ENCODE measurements at places on chromosomes 3 and 15. TPM values are rescaled to one million over a fixed set of nuclear protein-coding genes. Genes with fewer than 3 reads are reported as not detected.
A peak's percentile ranks its signal among the peaks of the same experiment; 100 is the strongest.

RETNLB gene
- total RNA-seq: not detected

KBTBD8 gene
- 3.8 TPM for total RNA-seq

TRANK1 gene
- total RNA-seq: 29.8 TPM

GADL1 gene
- not detected for total RNA-seq

CCDC39 gene
- total RNA-seq: not detected

DZIP1L gene
- total RNA-seq: 42.3 TPM

GOLGA8J gene
- total RNA-seq: 0.29 TPM

KCNMB2 gene
- 1.1 TPM for total RNA-seq

DNA sequence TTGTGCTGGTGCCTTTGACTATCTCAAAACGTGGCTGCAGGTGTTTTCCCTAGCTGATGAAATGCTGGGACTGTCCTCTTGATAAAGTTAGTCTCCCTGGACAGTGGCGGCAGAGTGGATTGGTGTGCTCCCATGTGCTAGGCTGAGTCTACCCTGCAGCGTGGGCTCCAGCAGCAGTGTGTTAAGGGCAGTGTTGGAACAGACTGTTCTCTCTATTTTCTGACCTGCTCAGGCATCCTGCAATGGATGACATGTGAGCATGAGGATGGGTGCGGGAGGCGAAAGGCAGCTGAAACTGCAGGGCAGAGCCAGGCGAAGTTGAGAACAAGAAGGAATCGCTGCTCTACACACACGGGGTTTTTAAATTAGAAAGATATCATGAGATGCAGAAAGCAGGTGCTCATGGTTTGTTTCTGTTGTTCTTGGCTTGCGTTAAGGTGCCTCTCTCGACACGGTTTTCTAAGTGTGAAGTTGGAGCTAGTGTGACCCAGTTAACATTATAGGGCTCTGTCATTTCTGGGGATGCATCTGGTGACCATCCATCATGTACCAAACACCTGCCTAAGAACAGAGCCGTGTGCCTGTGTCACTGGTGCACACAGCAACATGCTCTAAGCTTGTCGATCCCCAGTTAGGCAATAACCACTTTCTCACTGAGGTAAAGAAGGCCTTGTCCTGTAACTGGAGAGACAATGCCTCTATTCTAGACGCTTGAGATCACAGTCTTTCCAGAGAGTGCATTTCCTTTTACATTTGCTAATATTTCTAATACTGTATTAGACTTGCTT is 44.3 kb downstream of the SLCO3A1 start:
- no peak for DNase-seq

GRCh38 chr3:46252980-46253379 is 10.7 kb downstream of the CCR3 start:
- DNase-seq: no peak

- DNase-seq: no peak
Measured at GRCh38 chr3:177127008-177127407, 70.3 kb downstream of the TBL1XR1 start.

- DNase-seq: no peak
Measured at GRCh38 chr3:19107719-19108118, 40.6 kb upstream of the KCNH8 start.

GRCh38 chr15:81282606-81282895 is 41.4 kb downstream of the STARD5 start:
- DNase-seq: no peak

DNA sequence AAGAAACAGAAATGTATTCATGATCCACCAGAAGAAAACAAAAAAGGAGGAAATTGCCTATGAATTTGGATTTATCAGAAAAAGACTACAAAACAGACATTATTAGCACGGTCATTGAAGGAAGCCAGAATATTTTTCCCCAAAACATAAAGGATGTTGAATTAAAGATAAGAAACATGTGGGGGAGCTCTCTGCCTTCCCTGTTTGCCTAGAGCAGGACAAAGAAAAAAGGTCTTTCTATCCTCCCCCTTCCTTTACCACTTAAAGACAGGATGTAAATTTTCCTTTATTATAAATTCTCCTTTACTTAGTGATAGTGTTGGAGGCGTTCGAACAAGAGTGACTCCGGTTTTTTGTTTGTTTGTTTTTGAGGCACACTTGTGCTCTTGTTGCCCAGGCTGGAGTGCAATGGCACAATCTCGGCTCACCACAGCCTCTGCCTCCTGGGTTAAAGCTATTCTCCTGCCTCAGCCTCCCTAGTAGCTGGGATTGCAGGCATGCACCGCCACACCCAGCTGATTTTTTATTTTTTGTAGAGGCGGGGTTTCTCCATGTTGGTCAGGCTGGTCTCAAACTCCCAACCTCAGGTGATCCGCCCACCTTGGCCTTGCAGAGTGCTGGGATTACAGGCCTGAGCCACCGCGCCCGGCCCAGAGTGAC is 14.9 kb upstream of the RPN1 start:
- peak; percentile 85 for DNase-seq

DNA sequence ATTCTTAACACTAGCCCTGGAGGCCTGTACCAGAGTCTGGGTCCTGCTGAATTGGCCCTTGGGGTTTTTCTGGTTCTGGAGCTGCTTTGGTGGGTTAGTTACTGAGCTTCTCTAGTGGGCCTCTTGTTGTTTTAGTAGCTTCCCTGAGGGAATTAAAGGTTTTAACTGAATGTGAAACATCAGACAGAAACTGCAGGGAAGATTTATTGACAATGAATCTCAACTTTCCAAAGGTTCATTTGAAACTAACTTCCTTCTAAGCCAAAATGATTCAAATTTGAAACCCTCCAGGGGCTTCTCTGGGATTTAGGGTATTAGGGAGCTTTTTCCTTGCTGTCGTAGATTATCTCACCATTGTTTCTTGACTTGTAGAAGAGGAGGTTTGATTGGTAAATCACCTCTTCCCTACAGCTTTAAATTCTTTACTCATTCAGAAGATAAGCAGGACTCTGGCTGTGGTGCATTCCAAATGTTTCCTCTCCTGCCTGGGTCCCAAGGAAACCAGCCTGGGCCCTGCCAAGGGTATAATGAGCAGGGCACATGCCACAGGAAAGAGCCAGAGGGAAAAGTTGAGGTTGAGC is 71.0 kb downstream of the TP63 start:
- no peak for DNase-seq

DNA sequence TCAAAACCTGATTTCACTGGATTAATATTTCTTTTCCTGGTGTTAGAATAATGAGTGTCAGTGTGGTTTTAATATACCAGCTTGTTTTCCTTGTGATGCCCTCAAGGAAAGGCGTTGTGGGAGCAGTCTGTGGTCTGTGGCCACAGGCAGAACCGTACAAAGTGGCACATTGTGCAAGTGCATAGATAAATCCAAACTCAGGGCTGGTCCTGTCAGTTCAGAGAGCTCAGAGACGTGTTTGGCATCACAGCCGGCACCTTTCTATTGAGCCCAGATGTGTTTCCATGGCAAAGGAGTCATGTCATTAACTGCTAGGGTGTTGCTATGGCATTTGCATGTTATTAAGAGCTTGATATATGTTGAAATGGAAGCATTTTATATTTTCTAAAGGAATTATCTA is 289.9 kb upstream of the RASGRP1 start:
- no peak for DNase-seq

- DNase-seq: no peak
Measured at GRCh38 chr3:126927846-126928245, 55.1 kb upstream of the PLXNA1 start.

DNA sequence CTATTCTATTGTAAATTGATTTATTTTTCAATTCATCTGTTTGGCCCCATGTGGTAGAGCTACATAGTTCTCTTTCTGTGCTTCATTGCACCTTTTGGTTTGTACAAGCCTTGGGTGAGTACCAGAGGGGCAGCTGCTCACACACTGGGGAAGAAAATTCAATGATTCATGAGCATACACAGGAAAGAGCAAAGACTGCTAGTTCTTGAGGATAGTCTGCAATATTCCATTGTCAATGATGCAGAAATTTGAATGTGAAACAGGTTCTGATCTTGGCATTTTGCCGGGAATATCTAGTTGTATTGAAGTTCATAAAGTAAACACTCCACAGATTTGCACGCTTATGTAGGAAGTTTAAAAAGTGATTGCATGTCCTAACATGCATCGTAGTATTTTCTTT is 304.6 kb downstream of the NAALADL2 start:
- no peak for DNase-seq

GRCh38 chr3:125185805-125186204 is 26.7 kb downstream of the SLC12A8 start:
- no peak for DNase-seq

GRCh38 chr15:90095521-90095959 is 6.7 kb downstream of the IDH2 start:
- DNase-seq: no peak

DNA sequence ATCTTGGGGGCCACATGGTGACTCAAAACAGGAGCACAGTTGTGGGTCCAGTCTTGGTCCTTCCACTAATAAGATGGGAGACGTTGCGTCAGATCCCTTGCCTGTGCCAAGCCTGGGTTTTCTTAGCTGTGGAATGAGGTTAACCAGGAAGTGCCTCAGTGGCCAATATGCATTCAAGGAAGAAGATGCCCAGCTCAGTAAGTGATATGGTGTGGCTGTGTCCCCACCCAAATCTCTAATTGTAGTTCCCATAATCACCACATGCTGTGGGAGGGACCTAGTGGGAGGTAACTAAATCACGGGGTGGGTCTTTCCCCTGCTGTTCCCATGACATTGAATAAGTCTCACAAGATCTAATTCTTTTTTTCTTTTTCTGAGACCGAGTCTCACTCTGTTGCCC is 6.4 kb downstream of the ALG1L2 start:
- no peak for DNase-seq

DNA sequence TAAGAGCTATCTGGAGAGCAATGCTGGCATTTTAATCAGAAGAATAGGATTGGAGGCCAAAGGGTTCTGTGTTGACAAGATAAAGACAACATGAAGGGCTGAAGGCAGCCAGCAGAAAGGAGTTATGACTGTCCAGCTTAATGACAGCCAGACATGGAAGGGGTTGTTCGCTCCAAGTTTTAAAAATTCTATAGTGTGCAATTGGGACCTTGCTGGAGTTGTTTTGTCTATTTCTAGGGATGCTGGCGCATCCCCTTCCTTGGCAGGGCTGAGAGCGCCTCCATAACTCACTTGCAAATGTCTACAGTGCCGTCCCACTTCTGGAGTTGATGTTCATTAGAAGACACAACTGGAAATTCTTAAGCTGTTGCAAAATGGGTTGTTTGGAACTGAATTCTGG is 200.7 kb downstream of the TLE3 start:
- DNase-seq: no peak

- DNase-seq: no peak
Measured at GRCh38 chr3:47434849-47435248, 40.9 kb downstream of the SCAP start.

GRCh38 chr15:39919748-39920509 is at the start of gene GPR176:
TSS of gene GPR176 (minus strand) at chr15:39920266. CDS start at chr15:39920026, 240 bp downstream.
- DNase-seq: peak; percentile 95

GRCh38 chr15:20348900-20349773 is 192.5 kb downstream of the GOLGA6L6 start:
- peak; percentile 90 for DNase-seq

DNA sequence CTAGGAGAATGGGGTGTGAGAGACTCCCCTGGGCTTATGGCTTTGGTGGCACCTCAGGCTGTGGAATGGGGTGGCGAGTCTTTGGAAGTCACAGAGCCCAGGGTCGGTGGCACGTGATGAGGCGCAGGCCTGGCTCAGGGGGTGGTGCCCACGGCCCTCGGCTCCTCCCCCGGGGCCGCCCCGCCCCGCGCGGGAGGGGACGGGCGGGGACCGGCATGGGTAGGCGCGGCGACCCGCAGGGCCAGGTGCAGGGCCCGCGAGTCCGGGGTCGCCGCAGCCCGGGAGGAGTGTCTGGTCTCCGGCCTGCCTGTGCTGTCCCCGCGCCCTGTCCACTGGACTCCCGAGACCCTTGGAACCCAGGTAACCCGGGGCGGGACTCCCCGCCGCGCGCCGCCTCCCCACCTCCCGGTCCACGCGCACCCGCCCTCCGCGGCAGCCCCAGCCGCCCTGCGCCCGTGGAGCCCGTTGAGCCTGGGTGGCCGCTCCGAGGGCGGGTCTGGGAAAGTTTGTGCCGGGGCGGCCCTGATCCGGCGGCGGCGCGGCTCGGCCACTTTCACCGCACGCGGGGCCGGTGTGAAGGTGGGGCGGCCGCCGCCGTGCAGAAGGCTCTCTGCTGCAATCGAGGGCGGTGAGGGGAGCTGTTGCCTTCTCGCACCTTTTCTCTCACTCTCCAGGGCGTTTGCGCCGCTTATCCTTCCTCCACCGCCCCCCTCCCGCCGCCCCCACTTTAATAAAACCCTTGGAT is at the start of gene PAQR5:
PAQR5 (plus strand) TSS at position 216 of the 745 bp plus-strand sequence. CDS start 61,169 bp downstream, outside the sequence.
- DNase-seq: peak; percentile 92

GRCh38 chr15:79051941-79052731 is 38.4 kb downstream of the RASGRF1 start:
- DNase-seq: no peak

DNA sequence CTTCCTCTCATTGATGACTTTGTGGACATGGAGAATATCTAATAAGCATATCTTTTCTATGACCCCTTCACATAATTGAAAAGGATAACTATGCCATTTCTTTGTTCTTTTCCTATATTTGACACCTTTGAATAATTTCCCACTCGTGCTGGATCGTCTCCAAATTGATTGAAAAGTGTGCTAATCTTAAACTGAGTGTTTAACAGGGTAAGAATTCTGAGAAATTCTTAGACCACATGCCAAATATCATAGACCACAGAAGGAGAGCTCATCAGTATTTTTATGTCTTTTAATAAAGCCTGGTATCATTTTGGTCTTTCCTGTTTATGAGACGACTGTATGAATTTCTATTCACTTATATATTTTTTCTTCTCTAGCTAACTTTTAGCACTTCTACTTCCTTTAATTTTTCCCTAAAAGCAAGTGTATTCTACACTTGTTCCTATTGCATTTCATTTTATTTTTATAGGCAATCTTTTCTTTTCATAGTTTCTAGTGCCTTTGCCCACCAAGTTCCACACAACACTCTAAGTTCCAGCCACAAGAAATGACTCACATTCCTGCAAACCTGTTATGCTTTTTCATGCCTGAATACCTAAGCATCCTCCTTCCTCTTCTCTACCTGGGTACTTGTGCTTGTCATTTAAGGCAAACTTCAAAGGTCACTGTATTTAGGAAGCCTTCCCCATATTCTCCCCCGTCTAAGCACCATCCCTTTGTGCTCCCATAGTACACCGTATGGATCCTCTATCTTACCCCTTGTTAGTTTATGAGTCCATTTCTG is 30.1 kb downstream of the KBTBD8 start:
- DNase-seq: no peak

DNA sequence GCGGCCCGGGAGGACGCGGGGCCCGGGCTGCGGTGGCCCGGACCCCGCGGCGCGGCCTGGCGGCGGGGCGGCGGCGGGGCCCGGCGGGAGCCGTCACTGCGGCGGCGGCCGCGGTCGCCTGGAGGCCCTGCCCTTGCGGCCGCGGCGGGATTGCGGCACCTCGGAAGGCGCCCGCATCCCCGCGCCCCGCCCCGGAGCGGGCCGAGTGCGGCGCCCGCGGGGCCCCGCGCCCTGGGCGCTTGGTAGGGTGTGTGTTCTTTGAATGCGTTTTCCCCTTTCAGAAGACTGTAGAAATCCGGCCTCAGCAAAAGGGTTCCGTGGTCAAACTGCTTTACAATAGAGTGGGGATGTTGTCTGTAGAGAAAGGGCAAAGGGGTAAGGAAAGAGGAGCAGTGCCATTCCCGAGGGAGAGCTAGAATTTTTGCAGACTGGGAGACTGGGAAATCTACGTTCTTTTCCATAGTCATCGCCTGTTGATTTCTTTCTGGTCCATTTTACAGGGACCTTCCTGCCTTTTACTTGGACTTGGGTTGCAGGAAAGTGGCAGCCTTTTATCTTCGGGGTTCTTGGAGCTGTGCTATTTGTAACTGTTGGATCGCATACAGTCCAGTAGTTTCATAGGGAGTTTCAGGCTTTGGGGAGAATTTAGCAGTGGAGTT is 630 bp downstream of the SNRK start:
- peak; percentile 92 for DNase-seq

Measured in osteoblast (primary cell).